ENCODE measurements at places on chromosomes 3 and 15.

DNA sequence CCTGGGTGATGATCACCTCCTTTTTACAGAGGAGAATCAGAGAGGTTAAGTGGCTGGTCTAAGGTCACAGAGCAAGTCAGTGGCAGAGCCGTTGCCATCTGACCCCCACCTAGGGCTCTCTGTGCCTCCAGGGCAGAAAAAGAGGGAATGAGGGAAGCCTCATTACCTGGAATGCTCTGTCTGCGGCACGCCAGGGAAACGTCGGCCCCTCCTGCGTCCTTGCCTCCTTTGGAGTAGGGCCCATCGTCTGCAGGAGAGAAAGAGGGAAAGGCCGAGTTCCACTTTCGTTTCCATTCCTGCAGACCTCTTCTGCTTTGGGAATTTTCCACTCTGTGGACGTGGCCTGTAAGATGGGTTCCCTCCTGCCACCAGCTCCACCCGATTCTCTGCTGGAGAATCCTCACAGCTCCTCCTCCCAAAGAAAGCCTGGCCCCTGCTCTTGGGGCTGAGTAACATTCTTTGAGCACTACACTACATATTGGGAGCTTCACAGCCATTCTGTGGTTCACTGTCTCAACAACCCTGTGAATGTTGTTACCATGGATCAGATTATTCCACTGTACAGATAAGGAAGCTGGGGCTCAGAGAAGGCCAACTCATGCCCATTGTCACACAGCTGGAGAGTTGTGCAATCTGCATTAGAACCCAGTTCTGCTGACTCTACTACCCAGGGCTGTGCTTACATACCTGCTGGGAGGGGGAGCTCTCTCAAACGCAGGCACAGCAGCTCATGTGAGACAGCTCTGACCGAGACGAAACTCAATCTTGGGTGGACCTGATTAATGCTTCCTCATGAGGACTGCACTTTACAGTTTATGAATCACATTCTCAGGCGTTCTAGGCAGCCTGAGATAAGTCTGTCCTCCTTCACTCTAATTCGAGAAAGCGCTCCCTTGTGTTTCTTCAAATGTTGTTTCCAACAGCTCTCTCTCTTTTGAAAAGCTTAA lies 14.2 kb downstream of the GRIP2 start:
- no peak for DNase-seq

- DNase-seq, result no peak
These were observed 60.3 kb upstream of the TRA2B start for GRCh38 chr3:185998136-185998535.

DNA sequence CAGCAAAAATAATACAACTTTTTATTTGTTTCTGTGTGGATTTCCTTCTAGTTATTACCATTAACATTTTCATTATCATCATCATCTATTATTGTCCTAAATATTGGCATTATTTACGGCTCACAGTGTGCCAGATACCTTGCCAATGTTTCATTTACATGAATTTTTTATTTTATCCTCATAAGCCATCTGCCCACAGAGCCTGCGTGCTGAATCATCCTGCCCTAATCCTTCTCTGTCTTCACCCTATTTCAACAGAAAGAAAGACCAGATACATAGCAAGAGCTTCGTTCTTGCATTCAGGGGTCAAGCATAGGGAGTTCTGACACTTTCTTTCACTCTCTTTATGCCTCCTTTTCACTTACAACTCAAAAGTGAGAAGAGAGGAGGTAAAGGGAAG lies 82.0 kb downstream of the KCNMB2 start:
- no peak for DNase-seq

DNA sequence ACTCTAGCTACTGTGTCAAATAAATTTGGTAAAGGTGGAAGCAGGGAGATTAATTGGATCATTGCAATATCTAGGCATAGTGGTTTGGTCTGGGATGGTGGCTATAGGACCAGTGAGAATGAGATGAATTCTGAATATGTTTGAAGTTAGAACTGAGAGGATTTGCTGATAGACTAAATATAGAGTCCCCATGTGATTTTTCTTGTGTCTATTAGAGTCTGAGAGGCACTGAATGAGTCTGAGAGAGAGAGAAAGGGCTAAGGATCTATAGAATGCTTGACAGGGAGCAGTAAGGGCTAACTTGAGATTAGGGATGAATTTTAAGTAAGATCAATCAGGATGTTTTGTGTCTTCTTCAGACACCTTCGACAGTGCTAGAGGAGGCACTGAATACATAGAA lies 77.9 kb upstream of the CHL1 start:
- DNase-seq, result no peak

DNA sequence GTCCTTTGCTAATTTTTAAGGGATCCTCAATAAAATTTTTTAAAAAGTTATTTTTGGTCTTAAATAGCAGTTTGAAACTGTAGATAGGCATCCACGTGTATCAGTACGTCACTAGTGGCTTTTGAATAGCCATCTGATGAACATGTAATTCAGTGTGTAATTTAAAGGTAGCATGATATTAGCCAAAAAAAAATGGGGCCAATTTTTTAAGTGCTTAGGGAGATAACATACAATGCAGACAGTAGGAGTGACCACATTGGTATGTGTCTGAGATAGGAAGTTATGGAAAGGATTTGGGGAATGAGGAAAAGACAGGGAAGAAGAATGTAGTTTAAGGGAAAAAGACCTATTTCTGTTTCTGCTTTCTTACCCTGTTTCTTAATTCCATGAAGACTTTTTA lies 2.5 kb downstream of the AP4E1 start:
- no peak for DNase-seq

DNA sequence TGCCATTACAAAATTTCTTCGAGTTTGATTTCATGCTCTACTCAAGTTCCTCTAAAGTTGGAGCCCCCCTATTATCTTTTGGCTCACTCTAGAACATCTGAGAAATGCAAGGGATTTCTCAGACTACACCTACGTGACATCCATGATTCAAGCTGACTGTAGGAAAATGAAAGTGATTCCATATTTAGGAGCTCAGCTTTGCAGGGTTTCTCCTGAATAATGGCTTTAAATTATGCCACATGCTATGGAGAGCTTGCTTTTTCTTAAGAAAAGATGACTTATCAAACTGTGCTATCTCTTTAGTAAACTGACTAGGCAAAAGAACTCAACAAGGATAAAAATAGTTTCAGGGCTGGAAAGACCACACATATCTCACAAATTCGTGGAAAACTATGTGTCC lies 292.1 kb downstream of the LSAMP start:
- no peak for DNase-seq

DNA sequence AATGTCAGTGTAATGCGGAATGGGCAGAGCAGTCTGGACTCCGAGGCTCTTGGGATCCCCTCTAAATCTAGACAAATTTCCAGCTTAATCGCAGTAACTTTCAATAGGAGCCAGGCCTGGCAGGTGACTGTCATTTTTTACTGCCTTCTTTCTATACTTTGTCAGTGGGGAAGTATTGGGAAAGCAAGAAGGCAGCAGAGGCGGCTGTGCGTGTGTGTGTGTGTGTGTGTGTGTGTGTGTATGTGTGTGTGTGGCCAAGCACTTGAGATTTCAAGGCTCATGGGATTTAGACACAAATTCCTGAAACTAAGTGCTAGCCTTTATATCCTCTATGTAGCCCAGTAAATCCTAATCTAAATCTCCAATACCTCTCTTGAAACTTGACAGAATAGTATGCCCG lies 49.3 kb upstream of the ANKRD34C start:
- DNase-seq, result no peak

DNA sequence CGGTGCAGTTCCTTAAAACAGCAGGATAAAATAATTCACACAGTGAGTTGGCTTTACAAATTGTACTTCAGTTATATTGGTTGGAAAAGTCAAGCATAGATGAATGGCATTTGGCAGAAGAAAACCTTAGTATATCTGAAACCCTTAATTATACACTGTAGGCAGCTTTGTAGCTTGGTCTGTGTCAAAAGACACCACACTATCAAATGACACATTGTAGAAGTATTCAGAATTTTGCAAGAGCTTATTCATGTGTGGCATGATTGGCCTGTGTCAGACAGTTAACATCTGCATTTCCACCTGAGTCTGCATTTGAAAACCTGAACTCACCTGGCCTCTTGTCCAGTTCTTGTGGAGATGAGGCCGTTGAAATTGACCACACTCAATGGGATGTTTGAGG lies 13.8 kb downstream of the TMEM266 start:
- DNase-seq, result no peak

GRCh38 chr15:73800662-73801345 lies 47.7 kb upstream of the INSYN1 start:
- no peak for DNase-seq

DNA sequence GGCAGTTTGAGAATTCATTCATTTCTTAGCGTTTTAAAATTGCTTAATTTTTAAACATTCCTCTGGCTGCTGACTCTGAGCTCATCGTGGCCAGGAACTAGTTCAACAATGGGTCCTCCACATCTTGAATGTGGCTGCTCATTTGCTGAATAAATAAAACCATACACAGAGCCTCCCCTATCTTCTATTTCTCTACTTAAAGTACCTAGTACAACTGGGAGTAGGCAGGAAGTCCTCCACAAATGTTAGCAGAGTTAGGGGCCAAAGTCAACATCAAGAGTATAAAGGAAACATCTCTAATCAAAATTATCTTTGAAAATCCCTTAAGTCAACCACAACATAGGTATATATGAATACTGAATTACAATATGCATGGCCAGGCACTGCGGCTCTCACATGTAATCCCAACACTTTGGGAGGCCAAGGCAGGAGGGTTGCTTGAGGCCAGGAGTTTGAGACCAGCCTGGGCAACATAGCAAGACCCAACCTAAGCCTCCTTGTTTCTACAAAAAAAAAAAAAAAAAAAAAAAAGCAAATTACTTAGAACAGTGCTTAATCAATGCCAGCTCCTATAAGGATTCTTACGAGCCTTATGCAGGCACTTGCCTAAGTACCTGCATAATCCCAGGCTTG lies 57.5 kb upstream of the LMOD3 start:
- DNase-seq, result no peak

- no peak for DNase-seq
These were observed at the start of gene CCR8 for GRCh38 chr3:39329493-39329892. Gene CCR8, plus strand, starts transcription at chr3:39329709. Its CDS starts 2,623 bp downstream, at chr3:39332332.

- no peak for DNase-seq
These were observed 25.2 kb downstream of the GASK1A start for GRCh38 chr3:43004282-43004681.

DNA sequence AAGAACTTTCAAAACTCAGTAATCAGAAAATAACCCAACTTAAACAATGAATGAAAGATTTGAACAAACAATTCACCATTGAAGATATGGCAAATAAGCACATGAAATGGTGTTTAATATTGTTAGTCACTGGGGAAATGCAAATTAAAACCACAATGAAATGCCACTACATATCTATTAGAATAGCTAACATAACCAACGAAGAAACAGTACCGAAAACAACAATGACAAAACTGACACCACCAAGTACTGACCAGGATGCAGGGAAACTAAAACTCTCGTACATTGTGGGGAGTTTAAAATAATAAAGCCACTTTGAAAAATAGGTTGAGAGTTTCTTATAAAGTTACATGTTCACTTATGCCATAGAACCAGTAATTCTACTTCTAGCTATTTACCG lies 69.1 kb downstream of the KBTBD8 start:
- no peak for DNase-seq

DNA sequence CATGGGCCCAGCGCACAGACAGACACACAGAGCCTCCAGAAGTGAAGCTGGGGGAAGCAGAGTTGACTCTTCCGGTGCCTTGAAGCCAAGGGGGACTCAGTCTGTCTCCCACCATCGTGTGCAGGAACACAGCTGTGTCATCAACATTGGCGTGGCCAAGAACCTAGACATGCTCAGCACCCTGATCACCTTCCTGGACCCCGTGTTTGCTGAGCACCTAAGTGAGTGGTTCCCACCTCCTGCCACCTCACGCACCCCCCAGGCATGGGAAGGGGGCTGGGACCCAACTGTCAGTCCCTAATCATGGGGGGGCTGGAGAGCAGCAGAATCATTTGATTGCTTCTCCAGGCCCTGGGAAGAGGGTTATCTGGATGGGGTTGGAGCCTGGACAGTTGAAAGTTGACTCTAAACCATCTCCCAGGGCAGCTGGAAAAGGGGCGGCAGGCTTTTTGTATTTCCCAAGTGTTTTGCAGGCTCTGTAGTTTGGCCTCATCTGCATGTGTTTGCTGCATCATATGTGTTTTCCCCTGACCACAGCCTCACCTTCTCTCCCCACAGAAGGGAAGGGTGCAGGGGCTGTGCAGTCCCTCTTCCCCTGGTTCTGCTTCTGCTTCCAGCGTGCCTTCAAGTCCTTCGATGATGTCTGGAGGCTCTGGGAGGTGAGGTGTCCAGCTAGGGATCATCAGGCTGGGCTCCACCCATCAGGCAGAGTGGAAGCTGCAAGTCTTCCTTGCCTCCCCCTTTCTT lies 12.8 kb downstream of the TBC1D21 start:
- DNase-seq, result no peak

DNA sequence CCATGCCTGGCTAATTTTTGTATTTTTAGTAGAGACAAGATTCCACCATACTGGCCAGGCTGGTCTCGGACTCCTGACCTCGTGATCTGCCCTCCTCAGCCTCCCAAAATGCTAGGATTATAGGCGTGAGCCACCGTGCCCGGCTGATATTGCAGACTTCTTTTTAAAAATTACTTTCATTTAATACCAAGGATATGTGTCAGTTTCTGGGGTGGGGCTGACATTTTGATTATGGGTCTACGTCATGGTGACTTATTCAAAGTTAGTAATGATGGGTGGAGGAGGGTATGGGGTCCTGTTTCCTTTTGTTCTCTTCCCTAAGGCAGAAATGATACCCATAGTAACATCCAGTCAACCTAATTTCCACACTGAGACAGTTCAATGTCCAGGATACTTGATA lies 34.7 kb downstream of the GBE1 start:
- DNase-seq, result no peak

GRCh38 chr15:27095886-27096624 lies 125.1 kb downstream of the GABRG3 start:
- DNase-seq, result no peak

DNA sequence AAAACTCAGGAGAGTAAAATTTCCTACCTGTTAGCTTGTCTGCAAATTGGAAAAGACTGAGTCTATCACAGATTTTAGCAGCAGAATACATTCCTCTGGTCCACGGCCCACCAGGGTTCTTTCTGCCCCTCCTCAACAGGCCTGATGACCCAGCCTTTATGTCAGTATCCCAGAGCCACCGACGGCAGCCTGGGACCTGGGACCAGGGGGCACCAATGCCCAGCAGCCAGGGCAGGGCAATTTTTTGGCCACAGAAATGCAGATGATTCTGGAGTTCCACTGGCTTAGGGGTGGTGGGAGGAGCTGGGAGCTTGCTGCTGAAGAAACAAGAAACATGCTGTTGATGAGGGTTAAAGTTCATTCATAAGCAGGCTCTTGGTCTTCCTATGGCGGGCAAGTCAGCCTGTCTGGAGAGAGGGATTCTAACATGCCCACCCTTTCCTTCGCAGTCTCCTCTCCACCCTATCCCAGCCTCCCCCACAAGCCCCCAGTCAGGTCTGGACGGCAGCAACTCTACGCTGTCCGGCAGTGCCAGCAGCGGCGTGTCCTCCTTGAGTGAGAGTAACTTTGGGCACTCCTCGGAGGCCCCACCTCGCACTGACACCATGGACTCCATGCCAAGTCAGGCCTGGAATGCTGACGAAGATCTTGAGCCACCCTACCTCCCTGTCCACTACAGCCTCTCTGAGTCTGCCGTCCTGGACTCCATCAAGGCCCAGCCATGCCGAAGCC lies 4.3 kb upstream of the MANF start:
- DNase-seq, result no peak

Measured in osteocyte (in vitro differentiated cells).